ENCODE measurements at places on chromosomes 1 and 21.
A peak's percentile ranks its signal among the peaks of the same experiment; 100 is the strongest.

- DNase-seq = no peak
Observed at GRCh38 chr21:29430576-29430975, 131.9 kb downstream of the BACH1 start.

DNA sequence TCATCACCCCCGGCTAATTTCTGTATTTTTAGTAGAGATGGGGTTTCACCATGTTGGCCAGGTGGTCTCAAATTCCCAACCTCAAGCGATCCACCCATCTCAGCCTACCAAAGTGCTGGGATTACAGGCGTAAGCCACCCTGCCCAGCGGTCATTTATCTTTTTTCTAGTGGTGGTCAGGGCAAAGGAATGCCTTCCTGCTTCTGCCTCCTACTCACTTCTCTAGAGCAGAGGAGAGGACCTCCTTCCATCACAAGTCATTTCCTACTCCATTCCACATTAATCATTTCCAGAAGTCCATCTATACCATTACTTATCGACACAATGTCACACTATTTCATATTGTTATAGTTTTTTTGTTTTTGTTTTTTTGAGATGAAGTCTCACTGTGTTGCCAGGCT, 13.3 kb downstream of the FBXO42 start:
- no peak for DNase-seq

- DNase-seq = peak; percentile 33
Observed at GRCh38 chr1:228988664-228989063, 253.4 kb downstream of the RHOU start.

GRCh38 chr1:2570332-2570731, 14.2 kb downstream of the TNFRSF14 start:
- no peak for DNase-seq

GRCh38 chr1:82065916-82066315, 265.2 kb downstream of the ADGRL2 start:
- no peak for DNase-seq

DNA sequence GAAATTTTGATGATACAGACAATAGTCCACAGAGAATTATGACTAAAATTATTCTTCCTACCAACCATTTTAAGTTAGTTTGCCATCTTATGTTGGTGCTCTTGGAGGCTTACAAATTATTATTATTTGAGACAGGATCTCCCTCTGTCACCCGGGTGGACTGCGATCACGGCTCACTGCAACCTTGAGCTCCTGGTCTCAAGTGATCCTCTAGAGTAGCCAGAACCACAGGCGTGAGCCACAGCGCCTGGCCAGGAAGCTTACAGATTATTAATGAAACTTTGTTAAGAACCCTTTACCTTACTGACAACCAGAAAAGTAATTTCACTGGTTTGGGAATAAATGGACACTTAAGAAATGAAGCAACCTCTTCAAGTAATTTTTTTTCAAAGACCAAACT, 8.0 kb upstream of the DNAJB4 start:
- DNase-seq = no peak

- peak; percentile 13 for DNase-seq
Observed at GRCh38 chr1:210438928-210439841, 110.5 kb downstream of the HHAT start.

DNA sequence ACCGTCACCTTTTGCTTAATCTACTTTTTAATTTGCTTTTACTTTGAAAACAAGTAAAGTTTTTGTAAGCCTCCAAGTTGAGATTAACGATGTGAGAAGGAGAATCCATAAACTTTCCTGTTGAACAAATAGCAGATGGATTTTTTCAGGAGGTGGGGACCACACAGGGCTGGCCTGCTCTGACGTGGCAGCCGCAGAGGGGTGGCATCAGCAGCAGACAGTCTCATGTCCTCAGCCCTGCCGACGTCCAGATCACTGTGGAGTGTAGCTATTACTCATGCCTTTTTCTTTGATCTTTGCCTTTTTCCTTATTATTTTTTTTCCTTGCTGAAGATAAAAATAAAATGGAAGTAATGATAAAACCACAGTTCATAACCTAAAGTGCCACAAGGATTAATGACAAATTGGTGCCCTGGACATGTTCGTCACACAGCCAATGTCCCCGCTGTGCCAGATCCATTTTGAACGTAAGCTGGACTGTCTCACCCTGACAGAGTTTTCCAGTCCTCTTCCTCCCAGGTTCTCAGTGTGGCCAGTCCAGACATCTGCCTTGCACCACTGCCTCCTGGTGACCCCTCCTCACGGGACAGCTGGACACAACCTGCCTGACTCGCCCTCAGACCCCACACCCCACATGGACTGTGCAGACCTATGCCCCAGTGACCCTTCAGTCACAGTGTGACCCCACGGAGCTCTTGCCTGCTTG, 15.4 kb upstream of the ZBTB21 start:
- peak; percentile 66 for DNase-seq

DNA sequence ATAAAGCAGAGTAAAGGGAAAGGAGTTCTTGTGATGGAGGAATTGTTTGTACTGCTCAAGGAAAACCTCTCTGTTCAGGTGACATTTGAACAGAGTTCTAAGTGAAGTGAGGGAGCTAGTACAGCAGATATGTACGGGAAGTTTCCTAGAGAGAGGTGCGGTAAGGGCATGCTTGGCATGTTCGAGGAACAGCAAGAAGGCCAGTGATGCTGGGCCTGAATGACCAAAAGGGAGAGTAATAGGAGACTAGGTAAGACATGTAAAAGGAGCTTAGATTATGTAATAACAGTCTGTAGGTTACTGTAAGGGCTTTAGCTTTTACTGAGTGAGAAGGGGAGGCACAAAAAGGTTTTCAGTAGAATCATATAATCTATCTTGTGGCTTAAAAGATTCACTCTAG, 63.9 kb downstream of the PIK3R3 start:
- no peak for DNase-seq

GRCh38 chr1:62423580-62424242, 13.1 kb upstream of the USP1 start:
- DNase-seq = no peak

- DNase-seq = no peak
Observed at GRCh38 chr1:48115835-48116234, 106.7 kb upstream of the SLC5A9 start.

GRCh38 chr1:181057079-181057478, 23.3 kb downstream of the MR1 start:
- no peak for DNase-seq

GRCh38 chr1:149978547-149979023, 31.9 kb downstream of the OTUD7B start:
- DNase-seq = no peak

All from fibroblast of the aortic adventitia (primary cell).